Activated naive CD4-positive, alpha-beta T cell (primary cell): ENCODE measurements at places on chromosomes 3 and 15.

GRCh38 chr3:13041113-13041776 is 32.0 kb downstream of the IQSEC1 start:
- no peak for DNase-seq

- DNase-seq, result no peak
These were observed 58.4 kb downstream of the SLC25A26 start for GRCh38 chr3:66279168-66279567.

- no peak for DNase-seq
These were observed 223.6 kb upstream of the CTNNB1 start for GRCh38 chr3:40975711-40976121.

DNA sequence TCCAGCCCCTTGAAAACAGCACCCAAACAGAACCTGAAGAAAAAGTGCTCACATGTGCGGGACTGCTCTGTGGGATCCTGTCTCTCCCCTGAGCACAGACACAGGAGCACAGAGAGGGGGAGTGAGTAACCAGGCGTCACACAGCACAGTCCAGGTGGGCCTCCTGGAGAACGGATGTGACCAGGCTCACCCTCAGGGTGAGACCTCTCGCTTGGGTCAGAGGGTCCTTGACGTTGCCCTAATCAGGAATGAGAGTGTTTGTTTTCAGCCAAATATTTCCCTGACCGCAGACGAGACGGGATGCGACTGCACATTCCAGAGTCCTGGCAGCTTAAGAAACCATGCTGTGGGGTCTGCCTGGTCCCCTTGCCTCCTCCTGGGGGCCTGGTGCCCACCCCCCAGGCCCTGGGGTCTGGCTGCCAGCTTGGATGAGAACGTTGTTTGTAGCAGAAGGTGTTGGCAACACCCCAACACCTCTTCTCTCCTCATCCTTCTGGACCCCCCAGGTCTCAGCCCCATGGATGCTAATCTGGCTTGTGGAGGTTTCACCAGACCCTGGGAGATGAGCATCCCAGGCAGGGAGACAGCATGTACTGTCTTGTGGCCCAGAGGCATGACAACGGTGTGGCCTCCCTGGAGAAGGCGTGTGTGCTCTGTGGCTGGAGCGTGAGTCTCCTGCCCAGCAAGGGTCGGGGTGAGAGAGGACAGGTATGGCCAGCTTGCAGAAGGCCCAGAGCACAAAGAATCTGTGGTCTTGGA is 42.1 kb upstream of the SLC6A6 start:
- no peak for DNase-seq

- DNase-seq, result no peak
These were observed 216.3 kb upstream of the MLF1 start for GRCh38 chr3:158354713-158355112.

GRCh38 chr3:98612996-98613517 is 19.6 kb upstream of the CPOX start:
- no peak for DNase-seq

GRCh38 chr3:169448501-169448900 is 215.0 kb downstream of the MECOM start:
- DNase-seq, result no peak

DNA sequence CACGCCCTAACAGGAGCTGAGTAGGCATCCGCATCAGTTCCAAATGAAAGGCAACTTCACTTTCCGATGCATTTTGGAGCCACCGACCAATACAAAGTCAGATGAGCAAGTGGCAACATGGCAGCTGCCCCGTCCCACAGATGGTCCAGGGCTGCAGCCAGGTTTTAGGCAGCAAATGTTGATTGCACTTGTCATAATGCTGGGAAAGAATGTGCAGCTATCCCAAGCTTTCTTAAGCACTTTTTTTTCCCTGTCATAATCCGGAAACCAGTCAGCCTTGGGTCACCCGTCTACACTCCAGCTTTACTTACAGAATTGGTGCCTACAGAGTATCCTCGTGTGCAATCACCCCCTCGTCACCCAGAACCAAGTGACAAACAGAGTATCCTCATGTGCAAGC is 147.7 kb downstream of the CHSY1 start:
- DNase-seq, result no peak

DNA sequence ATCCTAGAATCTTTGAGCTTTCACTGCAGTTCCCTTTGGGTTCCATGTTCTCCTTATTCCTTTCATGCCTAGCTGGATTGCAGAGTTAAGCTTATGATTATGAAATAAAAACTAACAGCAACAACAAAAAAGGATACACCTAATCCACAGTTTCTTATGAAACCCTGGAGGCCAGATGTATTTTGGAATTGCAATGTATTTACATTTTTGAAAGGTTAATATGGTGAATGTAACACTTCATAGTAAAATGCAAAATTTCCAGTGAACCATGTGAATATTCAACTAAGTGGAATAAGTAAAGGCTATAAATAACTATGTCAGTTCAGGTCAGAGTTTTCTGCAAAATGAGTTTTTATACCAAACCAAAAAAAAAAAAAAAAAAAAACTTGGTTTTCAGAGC is 65.8 kb upstream of the FLNB start:
- DNase-seq, result no peak

- DNase-seq, result no peak
These were observed 38.8 kb downstream of the NGLY1 start for GRCh38 chr3:25744470-25744869.

DNA sequence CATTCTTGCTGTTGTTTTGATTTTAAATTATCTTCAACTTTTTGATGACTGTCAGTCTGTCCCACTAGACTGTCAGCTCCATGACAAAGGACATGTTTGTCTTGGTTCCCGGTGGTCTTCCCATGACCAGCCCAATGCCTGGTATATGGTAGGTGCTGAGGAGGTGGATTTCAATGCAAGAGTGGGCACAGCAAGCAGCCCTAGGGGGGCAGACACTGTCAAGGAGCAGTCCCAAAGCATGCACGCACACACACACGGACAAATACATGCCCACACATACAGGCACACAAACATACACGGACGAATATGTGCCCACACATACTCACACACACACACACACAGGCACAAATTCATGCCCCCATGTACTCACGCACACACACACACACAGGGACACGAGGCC is 12.0 kb downstream of the KLF15 start:
- no peak for DNase-seq

GRCh38 chr3:191275751-191276150 is 53.4 kb upstream of the CCDC50 start:
- DNase-seq, result no peak

GRCh38 chr3:43142472-43142871 is 36.6 kb upstream of the POMGNT2 start:
- DNase-seq, result no peak
